ENCODE measurements at places on chromosomes 5 and 9.

GRCh38 chr9:120663380-120663779, 50.9 kb downstream of the MEGF9 start:
- no peak for DNase-seq

- no peak for DNase-seq
Observed at GRCh38 chr9:134551644-134552348, 89.8 kb upstream of the COL5A1 start.

DNA sequence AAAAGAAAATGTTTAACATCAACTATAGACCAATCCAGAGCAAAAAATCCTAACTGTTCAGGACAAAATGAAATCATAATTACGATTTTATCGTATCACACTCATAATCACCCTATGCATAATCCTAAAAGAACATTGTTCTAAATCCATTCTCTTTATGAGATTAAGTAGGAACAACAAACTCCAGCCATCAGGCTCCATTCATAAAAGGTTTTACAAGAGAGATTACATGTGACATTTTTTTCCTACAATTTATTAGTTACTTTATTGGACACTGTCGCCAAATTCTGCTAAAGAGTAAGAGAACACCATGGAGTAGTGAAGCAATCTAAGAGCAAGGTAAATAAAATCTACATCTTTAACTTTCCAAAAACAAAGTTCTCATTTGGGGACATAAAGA, 198.0 kb downstream of the BNC2 start:
- no peak for DNase-seq

- no peak for DNase-seq
Observed at GRCh38 chr5:53089481-53089991, 20.0 kb downstream of the MOCS2 start.

- no peak for DNase-seq
Observed at GRCh38 chr9:36892279-36892678, 141.8 kb downstream of the PAX5 start.

- no peak for DNase-seq
Observed at GRCh38 chr5:66553368-66553912, 42.8 kb upstream of the MAST4 start.

DNA sequence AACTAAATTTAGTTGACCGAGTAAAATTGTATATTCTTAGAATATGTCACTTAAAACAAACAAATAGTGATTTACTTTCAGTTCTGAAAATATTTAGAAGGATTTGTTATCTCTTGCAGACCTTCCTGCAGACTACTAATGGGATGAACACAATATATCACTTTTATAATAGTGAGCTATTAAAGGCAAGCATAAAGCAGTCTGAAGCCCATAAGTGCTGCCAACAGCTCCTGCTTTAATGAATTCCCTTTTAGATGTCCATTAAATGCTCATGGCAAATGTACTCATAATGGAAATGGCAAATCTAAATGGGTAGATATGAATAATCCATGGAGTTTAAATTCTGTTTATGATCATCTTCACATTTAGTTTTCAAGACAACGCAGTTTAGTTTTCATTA, 170.2 kb downstream of the RANBP17 start:
- no peak for DNase-seq

DNA sequence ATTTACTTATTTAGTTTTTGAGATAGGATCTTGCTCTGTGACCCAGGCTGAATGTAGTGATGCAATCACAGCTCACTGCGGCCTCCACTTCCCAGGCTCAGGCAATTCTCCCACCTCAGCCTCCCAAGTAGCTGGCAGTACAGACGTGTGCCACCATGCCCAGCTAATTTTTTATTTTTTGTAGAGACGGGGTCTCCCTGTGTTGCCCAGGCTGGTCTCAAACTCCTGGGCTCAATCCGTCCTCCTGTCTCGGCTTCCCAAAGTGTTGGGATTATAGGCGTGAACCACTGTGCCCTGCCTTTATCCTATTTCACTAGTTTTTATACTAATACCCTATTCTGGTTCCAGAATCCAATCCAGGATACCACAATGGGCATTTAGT, 6.8 kb downstream of the RPS14 start:
- no peak for DNase-seq

DNA sequence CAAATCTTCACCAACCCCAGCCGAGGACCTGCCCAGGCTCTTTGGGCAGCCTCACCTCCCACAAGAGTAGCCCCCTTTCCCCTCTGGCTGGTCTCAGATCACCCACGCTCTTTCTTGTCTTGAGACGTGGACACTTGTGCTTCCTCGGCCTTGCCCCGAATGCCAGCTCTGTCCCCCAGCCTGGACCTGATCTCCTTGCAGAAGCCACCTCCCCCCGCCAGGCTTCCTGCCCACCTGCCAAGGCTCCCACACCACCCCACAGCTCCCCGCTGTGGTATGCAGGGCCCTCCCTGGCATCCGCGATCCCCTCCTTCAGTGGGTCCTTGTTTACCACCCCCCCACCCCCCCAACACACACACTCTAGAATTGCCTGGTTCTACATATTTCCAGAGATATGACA, 133.7 kb downstream of the ROR2 start:
- DNase-seq: no peak

GRCh38 chr5:152066784-152067183, 142.1 kb upstream of the GLRA1 start:
- DNase-seq: no peak

DNA sequence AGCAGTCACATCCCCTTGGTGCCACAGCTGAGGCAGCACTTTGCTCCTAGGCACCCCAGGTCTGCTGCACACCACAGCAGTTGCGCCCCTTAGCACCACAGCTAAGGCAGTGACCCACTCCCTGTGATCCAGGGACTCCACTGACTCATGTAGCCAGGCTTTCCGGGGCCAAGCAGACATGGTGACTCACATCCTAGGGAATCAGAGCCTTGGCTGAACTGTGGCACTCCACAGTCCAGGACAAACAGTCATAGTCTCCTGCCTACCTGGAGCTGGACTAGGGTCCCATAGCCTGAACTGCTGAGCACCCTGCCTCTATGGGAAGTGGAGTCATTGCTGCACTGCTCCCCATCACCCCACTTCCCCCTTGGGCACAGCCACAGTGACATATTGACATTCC, 338.7 kb downstream of the NPR3 start:
- DNase-seq: no peak

- DNase-seq: no peak
Observed at GRCh38 chr9:114894206-114894605, 36.2 kb downstream of the TNFSF8 start.

Data from activated T-helper 1 cell treated with anti-CD3 and anti-CD28 coated beads, Interleukin-2, amount 50 U/mL, for 16 hours (primary cell).